Activated CD4-positive, alpha-beta T cell treated with anti-CD3 and anti-CD28 coated beads for 36 hours (primary cell): ENCODE measurements at places on chromosomes 13 and 19.

DNA sequence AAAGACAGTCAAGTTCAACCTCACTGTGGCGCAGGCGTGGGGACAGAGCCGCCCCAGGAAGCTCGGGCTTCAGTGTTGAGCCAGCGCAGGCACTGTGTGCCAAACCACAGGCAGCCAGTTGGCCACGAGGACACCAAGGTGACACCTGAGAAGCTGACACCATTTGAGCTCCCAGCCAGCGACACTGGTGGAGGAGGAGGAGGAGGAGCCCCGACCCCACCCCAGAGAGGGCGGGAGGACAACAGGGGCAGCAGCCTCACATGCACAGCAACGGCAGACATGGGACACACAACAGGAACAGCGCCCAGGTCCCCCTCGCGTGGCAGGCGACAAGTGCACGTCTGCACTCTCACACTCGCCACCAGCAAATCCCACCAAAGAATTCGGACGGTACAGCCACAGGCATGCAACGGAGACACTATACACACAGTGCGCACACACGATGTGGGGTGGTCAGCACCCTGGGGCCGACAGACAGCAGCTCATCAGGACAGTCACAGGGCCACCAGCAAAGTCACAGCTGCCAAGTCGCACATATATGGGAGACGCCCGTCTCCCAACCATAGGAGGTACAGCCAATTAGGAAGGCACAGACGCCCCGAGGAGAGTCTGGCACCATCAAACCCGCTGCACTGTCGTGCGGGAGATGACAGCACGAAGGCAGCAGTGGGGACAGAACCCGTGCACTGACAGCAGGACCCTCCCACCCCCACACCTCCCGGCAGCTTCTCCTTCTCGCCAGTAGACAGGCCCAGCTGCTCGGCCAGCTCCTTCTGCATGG lies 3.4 kb downstream of the EIF3G start:
- DNase-seq: peak; percentile 25

DNA sequence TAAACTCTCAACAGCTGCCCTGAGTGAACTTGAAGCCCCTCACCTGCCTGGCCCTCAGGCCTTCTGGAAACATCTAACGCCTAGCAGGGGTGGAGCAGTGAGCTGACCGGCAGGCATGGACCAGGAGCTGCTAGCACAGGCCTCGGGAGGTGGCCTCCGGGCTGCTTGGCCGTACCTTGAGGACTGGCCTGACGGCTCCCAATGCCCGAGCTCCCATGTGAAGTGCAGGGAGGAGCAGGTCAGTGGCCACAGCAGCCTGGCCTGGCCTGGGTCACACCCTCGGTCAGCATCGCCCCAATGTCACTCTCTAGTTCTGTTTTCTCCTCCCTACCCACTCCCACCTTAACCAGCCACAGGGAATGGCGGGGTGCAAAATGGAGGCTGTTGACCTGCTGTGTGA lies 19.0 kb downstream of the TSHZ3 start:
- no peak for DNase-seq

DNA sequence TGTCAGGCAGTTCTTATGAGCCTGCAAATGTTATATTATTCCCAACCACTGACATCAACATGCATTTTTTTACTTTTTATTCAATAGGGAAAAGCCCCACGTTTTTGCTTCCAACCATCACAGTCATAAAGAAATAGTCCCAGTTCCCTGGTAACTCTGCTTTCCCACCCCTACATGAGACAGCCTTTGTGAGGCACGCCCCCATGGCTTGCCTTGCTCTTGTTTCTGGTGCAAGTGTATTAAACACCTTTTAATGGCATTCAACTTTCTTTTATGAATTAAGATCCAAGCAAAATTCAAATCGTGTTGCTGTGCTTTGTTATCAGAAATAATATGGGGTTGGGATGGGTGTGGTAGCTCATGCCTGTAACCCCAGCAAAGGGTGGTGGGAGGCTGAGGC lies 54.2 kb upstream of the ZNF429 start:
- no peak for DNase-seq

- DNase-seq: no peak
Measured at GRCh38 chr19:8224394-8225145, 15.4 kb downstream of the CERS4 start.

GRCh38 chr19:3061182-3062161 lies 823 bp downstream of the TLE5 start:
- peak; percentile 71 for DNase-seq

GRCh38 chr19:32464279-32464678 lies 58.7 kb downstream of the DPY19L3 start:
- no peak for DNase-seq

DNA sequence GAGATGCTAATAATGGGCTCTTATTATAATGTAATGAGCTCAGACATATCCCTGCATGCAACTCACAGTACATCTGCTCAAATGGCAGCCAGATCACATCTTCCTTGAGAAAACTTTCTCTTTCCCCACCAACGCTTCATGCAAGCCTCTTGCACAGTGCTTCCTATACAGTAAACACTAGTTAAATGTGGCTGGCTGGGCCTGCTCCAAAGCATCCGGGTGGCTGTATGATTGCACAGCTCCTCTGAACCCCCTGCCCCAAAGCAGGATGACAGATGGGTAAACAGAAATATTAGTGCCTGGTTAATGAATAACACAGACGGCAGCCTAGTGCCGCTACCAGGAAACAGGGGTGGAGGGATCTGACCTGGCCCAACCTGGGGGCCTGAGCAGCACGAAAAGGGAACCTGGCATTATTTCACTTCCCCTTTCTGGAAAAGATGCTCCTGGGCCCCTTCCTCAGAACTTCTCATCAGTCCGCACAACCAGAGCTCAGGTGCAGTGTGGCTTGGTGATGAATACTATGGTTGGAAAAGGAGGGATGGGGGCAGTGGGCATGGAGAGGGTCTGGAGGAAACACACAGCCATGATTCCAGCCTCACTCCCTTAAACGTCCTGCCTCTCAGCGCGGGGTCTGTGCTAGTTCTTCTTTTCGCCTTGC lies 10.8 kb downstream of the FFAR2 start:
- no peak for DNase-seq

DNA sequence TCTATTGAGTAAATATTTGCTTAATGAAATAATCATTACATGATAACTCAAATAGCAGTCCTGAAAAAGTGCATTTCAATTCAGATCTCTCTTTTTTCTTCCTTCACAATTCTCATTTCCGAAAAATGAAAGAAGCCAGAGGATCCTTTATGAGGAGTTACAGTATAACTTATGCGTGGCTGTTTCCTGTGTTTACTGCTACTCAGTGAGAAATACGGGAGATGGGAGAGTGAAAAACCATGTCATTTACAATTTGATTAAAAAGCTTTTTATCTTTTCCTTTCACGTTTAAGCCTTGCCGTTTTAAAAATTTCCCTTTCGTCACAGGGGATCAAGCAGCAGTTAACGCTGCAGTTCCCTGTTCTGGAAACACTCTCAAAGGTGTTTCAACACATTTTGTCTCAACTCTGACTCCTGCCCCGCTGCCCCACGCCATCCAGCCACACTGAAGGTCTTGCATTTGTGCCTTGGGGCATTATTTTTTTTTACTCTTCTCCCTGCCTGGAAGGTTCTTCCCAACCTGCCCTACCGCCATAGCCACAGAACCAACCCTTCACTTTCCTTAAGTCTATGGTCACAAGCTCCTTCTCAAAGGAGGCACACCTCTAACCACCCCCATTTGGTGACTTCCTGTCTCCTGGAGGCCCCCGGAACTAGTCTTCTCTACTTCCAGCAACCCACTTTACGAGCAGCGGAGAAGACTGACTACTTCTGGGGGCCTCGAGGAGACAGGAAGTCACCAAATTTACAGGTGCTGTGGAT lies 17.0 kb downstream of the KL start:
- peak; percentile 42 for DNase-seq

DNA sequence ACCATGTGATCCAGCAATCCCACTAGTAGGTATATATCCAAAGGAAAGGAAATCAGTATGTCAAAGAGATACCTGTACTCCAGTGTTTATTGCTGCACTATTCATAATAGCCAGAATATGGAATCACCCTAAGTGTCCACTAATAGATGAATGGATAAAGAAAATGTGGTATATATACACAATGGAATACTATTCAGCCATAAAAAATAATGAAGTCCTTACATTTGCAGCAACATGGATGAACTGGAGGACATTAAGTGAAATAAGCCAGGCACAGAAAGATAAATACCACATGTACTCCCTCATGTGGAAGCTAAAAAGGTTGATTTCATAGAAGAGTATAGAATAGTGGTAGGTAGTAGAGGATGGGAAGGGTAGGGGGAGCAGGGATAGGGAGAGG lies 23.5 kb downstream of the BORA start:
- no peak for DNase-seq

DNA sequence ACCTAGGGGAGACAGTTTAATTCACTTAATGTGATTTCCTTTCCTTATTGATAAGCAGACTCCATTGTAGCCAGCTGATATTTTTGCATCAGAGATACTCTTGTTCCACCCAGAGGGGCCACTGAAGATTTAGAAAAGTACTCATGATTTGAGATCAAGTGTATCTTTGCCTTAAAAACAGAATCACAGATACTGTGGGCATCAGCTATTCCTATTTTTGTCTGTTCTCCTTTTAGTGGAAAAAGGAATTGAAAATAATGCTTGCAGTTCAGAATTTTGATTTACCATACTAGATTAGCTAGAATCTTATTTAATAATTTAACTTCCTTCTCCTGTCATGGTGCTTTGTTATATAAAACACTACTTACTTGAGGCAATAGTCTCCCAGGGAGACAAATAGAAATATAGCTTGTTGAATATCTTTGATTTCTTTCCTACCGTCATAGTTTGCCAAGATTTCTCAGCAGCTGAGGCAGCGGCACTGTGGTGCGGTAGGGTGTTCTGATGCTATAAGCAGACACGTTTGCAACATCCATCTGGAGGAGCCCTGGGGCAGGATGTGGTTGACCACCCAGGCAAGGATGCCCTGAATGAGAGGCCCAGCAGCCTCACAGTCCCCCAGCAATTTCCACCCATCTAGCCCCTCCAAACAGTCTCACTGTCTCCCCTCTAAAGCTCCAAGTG lies 47.0 kb upstream of the RAP2A start:
- DNase-seq: peak; percentile 31
